ENCODE measurements at places on chromosomes 5 and 9. TPM values are rescaled to one million over a fixed set of nuclear protein-coding genes. Genes with fewer than 3 reads are reported as not detected.

NR4A3 gene
- 0.12 TPM for polyA plus RNA-seq

FUBP3 gene
- polyA plus RNA-seq: 68.9 TPM

SEMA5A gene
- polyA plus RNA-seq: not detected

OR1Q1 gene
- not detected for polyA plus RNA-seq

ELOVL7 gene
- 6.9 TPM for polyA plus RNA-seq

ADAMTSL1 gene
- polyA plus RNA-seq: not detected

GPR21 gene
- polyA plus RNA-seq: 0.15 TPM

RELL2 gene
- polyA plus RNA-seq: 36.0 TPM

TNFSF15 gene
- polyA plus RNA-seq: not detected

AJM1 gene
- 3.7 TPM for polyA plus RNA-seq

PCDHB7 gene
- not detected for polyA plus RNA-seq

SLC36A3 gene
- not detected for polyA plus RNA-seq

LRRC19 gene
- not detected for polyA plus RNA-seq

RMRP gene
- polyA plus RNA-seq: 968 TPM

AGXT2 gene
- not detected for polyA plus RNA-seq

HSPA4 gene
- 128 TPM for polyA plus RNA-seq

CDO1 gene
- polyA plus RNA-seq: not detected

CCDC180 gene
- polyA plus RNA-seq: 2.7 TPM

RNF38 gene
- 3.4 TPM for polyA plus RNA-seq

TAF7 gene
- 109 TPM for polyA plus RNA-seq

FNBP1 gene
- polyA plus RNA-seq: 5.4 TPM

NR6A1 gene
- 16.6 TPM for polyA plus RNA-seq

FAM13B gene
- polyA plus RNA-seq: 10.1 TPM
